ENCODE measurements at places on chromosomes 4 and X. TPM values are rescaled to one million over a fixed set of nuclear protein-coding genes. Genes with fewer than 3 reads are reported as not detected.

DNA sequence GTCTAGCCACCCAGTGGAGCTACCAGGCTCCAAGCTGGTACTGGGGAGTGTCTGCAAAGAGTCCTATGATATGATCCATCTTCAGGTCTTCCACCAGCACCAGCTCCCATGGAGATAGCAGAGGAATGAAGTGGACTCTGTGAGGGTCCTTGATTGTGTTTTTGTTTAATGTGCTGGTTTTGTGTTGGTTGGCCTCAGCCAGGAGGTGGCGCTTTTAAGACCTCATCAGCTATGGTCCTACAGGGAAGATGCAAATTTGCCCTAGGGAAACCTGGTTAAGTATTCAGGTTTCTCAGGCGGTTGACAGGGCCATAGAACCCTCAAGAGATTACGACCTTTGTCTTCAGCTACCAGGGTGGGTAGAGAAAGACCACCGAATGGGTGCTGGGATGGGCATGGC, 1141.1 kb downstream of the STIM2 start:
- DNase-seq = no peak

DNA sequence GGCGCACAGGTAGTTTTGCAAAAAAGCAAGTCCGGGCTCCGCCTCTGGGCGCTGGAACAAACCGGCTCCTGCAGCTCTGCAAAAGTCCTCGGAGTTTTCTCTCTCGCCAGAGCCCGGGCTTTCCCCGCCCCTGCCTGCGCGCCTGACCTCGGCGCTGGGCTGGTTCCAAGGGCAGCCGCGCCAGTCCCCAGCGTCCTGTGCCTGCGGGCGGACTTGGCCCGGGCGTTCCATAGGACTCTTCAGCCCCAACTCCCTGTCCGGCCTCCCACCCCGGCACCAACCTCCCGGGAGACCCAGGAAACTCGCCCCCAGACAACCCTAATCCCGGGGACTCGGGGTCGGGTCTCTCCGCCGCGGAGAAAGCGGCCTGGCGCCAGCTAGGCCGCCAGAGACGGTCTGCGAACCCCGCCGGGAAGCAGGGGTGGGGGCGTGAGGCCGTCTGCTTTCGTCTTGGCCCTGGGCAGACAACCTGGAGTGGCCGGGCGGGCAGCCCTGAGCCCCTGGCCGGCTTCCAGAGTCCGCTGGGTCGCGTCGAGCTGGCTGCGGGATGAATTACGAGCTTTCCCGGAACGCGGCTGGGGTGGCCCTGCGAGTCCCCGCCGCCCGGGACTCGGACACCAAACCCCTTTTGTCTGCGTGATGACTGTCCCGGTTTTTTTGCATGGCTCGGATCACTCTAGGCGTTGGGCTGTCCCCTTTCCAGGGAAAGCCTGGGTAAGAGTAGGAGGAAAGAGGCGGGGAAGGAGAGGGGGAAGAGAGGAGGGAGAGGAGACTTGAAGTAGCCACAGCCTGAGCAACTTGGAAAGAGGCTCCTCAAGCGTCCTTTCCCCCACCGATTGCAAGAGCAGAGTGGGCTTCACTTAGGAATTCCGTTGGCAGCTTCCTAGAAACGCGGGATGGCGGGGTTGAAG, 916 bp downstream of the MXRA5 start:
- DNase-seq = no peak

Gene LONRF3
- total RNA-seq = 0.26 TPM

- no peak for DNase-seq
Observed at GRCh38 chrX:78048052-78048451, 56.0 kb upstream of the PGK1 start.

- DNase-seq = no peak
Observed at GRCh38 chr4:26191353-26191752, 129.5 kb upstream of the RBPJ start.

GRCh38 chr4:33751050-33751449, 2493.3 kb downstream of the ARAP2 start:
- DNase-seq = no peak

- no peak for DNase-seq
Observed at GRCh38 chr4:118367872-118368271, 15.1 kb upstream of the PRSS12 start.

- no peak for DNase-seq
Observed at GRCh38 chrX:19849464-19850080, 37.8 kb downstream of the SH3KBP1 start.

DNA sequence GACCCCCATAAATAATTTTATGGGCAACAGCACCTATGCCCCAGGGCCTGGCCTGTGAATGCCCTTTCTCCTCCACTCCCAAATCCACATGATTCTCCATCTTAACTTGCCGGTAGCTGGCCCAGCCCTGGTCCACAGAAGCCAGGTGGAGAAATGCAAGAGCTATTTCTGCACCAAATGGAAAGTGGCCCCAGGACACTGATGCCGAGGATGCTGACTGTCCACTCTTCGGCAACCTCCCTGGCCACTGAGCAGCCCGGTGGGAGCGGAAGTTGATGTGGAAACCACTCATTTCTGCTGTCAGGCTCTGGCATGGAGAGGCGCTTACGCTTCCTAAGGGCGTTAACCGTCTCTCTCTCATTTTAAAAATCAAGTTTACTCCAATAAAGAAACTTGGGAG, 58.8 kb downstream of the JAKMIP1 start:
- no peak for DNase-seq

GRCh38 chr4:54482529-54483200, 175.1 kb upstream of the KIT start:
- no peak for DNase-seq

Gene ARX
- total RNA-seq = not detected

Gene PFKFB1
- 0.61 TPM for total RNA-seq
